Right renal cortex interstitium (tissue), 3 donors: ENCODE measurements at places on chromosomes 3 and 15.

GRCh38 chr3:150449169-150449721 is 41.1 kb downstream of the TSC22D2 start:
- no peak for DNase-seq

DNA sequence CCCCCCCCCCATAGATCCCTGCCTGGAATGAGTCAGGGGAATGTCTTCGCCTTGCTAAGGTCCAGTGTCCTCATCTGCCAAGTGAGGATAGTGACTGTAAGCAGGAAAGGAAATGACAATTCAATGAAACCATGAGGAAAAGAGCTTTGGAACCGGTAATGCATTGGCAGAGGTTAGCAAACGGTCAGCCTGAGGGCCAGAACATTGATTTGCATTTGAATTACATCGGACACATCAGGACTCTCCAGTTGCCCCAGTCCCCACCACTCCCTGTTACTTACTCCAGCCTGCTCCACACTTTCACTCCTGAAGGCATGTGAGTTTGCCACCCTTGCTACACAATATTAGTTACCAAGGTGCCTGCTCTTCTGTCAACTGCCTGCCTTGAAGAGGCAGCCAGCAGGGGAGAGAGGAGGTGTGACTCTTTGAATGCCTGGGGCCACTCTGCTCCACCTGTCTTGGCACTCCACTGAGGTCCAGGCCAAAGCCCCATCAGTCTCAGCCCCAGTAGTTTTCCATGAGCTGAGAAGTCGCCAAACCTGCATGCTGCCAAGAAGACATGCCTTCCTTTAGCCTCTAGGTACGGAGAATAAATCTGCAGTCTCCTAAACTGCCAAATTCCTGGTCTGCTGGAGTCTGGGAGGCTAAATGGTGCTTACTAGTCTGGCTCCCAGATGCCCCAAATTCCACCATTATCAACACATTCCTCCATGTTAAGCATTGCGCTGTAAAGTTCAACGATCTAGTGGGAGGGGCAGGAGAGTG is 191.7 kb upstream of the TLE3 start:
- DNase-seq = no peak

- no peak for DNase-seq
These were observed 28.0 kb upstream of the TEX9 start for GRCh38 chr15:56337084-56337725.

DNA sequence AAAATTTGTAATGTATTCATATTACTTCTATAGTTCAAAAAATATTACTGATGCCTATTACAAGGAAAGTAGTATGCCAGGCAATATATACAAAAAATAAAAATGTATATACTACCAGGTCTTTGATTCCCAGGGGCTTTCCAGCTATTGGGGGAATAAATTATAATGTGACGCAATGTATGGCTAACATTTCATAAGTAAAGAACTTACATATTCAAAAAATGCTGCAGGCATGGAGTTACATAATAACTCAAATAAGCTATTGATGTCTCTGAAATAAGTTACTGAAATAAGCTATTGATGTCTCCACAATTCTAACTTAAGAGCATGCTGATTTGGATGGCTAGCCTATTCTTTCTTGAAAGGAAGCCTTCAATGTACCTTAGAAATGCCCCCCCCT is 30.2 kb downstream of the MCCC1 start:
- DNase-seq = no peak
